PC-3 (cell line): ENCODE measurements at places on chromosomes 7 and 10. TPM values are rescaled to one million over a fixed set of nuclear protein-coding genes. Genes with fewer than 3 reads are reported as not detected.

DNA sequence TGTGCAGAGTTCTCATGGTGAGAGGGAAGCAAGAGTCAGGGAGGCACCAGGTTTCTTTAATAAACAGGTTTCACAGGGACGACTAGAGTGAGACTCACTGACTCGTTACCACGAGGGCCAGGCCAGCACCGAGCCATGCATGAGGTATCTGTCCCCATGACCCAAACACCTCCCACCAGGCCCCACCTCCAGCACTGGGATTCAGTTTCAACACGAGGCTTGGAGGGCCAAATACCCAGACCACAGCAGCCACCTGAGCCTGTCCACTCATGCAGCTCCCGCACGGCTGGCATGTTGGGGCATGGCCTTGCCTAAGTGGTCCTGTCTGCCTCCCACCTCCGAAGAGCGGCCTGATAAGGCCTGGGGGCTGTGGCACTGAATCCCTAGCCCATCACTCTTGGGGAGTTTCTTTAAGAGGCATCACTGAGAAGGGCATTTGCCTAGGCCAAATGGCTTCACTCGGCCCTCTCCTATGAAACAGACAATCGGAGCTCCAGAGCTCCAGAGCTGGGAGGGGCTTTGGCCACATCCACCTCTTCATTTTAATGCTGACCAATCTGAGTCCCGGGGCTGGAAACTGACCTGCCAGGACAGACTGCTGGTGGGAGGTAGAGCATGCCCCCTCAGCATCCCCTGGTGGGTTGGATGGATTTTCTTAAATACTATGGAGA, 157.8 kb downstream of the DNAJB6 start:
- no peak for DNase-seq

GRCh38 chr7:149615690-149616270, 118.2 kb upstream of the ZNF746 start:
- no peak for DNase-seq

- DNase-seq: no peak
These were observed 3.1 kb upstream of the HOXA4 start for GRCh38 chr7:27133409-27134231.

DNA sequence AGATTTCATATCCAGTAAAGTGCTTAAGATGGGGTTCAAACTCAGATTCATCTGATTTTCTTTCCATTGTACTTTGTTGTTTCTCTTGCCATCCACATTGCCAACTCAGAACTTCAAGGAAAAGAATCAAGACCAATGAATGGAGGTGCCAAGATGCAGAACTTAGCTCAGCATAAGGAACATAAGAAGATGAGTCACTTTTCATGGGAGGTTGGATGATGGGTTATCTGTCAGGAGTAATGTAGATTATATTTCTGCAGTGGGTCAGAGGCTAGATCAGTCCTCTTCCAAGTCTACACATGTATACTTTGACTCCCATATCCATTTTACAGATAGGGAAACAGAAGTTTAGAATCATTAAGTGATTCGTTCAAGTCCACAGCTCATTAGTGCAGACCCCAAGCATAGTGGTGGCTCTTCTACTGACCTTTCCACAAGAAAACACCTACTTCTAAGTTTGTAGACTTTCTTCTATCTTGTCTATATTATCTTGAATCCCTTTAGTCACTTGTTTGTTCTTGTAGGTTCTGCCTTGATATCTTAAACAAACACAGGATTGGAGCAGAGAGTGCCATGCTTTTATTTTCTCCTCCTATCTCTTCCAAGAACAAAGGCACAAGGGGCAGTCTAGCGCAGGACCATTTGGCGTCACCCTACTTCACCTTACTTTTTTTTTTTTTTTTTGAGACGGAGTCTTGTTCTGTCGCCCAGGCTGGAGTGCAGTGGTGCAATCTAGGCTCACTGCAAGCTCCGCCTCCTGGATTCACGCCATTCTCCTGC, 14.0 kb upstream of the ADD3 start:
- DNase-seq: no peak

DNA sequence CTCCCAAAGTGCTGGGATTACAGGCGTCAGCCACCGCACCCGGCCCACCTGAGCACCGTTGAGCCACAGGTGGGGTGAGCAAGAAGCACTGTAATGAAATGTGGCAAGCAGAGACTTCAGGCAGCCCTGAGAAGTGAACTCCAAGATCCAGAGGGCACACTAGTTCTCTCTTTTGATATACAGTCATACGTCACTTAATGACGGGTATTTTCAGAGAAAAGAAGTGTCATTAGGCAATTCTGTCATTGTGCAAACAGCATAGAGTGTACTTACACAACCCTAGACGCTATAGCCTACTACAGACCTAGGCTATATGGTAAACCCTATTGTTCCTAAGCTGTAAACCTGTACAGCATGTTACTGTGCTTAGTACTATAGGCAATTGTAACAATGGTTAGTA, 7.9 kb downstream of the PANK1 start:
- no peak for DNase-seq

DNA sequence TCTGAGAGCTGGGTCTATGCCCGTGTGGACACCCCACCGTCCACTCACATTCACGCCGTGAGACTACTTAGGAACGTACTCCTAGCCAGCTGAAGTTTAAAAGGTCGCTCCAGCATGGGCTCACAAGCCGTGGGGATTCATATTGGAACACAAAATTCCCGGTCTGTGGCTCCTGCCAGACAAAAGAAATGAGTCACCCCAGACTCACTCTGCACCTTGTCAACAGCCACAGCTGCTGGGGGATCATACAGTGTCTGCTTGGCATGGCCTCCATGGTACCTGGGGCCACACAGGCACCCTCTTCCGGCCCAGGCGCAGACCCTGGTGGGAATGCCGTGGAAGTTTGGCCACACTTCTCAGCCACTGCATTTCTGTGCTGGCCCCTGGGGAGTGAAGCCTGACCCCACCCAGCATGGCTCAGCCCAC, 228.4 kb downstream of the DNAJB6 start:
- DNase-seq: peak; percentile 86

- DNase-seq: no peak
These were observed 434.2 kb upstream of the POT1 start for GRCh38 chr7:125363873-125364272.

- DNase-seq: no peak
These were observed 732.8 kb upstream of the IGFBP3 start for GRCh38 chr7:46653848-46654247.

DNA sequence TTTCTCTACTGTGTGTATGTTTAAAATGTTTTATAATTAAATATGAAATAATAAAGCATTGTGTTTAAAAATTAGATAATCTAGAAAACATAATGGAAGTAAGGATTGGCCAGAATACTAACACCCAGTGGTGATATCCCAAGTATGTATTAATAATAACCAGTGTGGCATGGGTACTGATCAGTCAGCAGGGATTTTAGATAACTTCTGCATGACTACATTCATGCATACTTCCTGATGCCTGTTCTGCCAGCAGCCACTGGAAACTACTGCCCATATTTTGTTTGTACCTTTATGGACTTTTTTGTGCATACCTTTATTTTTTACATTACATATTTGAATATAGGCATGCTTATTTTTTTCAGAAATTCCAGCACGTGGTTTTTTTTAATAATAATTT, 156.6 kb upstream of the TMEM196 start:
- peak; percentile 23 for DNase-seq

DNA sequence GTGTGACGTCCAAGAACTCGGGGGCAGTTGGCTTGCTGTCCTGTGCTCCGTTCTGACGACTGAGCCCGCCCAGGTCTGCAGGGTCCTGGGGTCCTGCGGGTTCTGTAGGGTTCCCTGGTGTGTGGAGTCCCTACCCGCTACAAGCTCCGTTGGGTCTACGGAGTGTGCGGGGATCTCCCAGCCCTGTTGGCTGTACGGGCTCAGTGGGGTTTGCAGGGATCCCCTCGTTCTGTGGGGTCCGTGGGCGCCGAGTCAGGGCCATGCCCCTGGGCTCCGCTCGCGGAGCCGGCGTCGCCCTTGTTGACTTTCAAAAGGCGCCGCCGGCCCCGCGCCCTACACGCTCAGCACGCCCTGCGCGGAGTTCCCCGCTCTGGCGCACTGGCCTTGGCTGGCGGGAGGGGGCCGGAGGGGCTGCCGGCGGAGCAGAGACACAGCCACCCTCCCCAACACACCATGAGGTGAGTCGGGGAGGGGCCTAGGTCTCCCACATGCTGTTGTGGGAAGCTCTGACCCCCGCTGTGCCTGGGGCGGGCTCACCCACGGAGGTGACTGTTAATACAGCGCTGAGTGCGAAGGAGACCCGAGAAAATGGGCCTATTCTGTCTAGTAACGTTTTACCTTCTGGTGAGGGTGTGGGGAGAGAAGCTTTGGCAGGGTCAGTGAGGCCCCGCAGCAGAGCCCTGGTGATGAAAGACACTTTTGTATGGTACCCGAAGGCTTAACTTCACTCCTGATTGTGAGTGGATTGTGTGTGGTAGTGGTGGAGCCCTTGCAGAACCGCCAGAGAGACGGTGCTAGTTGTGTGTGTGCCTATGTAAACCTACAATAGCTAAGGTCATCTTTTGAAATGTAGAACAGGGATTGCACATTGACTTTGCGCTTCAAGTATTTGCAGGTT, 8.1 kb downstream of the TASOR2 start:
- DNase-seq: no peak

GRCh38 chr7:27260211-27260610, 17.6 kb downstream of the EVX1 start:
- DNase-seq: peak; percentile 24

DNA sequence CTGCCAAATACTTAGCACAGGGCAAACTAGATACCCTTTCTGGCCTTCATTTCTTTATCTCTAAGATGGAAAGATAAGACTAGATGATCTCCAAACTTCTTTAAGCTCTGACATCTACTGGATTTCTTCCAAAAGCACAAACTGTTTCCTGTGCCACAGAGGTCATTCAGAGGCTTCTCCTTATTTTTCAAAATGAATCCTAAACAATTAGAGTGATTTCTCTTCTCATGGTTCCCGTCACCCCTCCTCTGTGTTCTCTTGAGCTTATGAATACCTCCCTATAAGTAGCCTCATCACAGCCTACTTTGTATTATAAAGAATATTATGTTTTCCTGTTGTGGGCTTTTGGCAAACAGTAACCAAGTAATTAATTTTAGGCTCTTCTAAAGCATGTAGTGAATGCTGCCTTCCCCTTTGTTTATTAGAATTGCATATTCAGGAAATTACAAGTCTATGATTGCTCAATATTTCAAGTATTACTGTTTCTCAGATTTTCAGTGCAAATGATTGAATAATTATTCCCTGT, 179.5 kb downstream of the REEP3 start:
- DNase-seq: no peak

DNA sequence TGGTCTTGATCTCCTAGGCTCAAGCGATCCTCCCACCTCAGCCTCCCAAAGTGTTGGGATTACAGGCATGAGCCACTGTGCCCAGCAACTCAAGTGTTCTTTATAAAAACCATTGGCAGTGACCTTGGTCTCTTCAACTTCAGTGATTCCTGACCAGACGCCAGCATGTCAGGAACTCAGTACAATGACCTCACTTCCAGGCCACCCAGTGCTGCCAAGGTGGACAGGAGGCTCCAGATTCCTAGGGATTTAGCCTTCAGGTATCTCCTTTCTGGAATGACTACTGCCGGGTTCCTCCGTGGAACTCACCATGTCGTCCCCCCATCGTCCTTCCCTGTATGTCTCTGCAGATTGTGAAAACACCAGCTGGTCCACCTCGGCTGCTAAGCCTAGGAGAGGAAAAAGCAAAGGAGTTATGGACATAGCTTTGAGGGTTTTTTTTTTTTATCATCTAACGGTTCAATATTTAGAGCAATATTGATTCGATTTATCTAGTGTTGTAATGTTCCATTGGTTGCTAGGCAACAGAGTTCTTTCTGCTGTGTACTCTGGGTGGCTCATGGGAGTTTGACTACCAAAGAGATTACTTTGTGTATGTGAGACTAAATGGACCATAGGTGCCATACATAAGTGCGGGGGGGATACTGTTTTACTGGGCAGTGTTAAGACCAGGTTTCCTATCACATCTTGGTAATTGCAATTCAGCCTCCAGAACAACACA, 425.8 kb upstream of the AUTS2 start:
- DNase-seq: no peak

GRCh38 chr7:9013940-9014339, 580.5 kb downstream of the NXPH1 start:
- no peak for DNase-seq

GRCh38 chr7:66869660-66870450, 51.2 kb upstream of the TMEM248 start:
- DNase-seq: no peak

DNA sequence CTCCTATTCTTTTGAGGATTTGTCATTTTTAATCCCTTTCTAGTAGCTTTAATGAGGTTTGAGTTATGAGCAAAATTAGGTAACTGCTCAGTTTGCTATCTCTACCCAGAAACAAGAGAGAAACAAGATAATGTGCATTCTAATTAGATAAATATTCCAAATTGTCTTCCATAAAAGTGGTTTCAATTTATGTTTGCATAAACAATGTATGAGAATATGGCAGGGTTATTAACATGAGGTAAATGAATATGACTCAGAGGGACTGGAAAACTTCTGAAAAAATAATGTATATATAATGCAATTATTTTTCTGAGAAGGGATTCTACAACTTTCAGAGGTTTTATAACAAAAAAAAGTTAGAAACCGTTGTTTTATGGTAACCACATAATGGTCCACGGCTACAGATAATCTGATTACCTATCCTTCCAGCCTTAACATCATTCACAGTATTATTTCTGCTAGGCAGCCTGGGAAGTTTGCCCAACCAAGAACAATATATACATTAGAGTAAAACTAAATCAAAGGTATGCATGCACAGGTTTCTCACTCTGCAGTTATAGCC, 101.2 kb downstream of the CRPPA start:
- no peak for DNase-seq

GRCh38 chr7:148472406-148472805, 118.2 kb upstream of the C7orf33 start:
- peak; percentile 43 for DNase-seq

DNA sequence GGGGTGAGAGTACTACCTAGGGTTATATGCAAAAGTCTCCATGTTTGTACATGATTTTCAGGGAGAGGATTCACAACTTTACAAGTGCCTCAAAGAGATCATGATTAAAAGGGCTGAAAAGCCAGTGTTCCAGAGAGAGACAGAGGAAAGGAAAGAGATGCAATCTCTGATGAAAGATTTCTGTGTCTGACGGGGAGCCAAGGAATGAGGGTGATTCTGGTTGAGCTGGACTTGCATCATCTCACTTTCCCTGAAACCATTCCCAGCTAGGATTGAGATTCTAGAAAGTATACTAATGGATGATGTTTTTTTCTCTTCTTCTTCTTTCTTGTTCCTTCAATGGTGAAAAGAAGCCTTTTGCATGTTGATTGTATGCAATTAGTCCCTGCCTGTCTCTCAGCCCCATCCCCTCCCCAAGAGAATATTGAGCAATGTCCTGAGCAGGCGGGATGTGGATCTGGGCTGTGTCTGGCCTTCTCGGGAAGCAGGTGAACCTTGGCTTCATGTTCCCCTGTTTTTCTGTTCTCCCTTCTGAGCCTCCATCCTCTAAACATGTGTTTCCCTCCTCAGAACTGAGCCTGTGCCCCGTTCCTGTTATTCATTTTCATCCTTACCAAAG, 186.1 kb downstream of the ZNF365 start:
- DNase-seq: peak; percentile 42

- peak; percentile 94 for DNase-seq
These were observed 68.0 kb upstream of the ZNF438 start for GRCh38 chr10:31099664-31100063.

KLF14 gene
- total RNA-seq: not detected in 2 replicates

SPDYE18 gene
- total RNA-seq: 1.1 TPM in 1 of 2 replicates, not detected in the other

ELFN1 gene
- 0.69 and 0.75 TPM in 2 replicates for total RNA-seq

WIPF3 gene
- total RNA-seq: 3.3 and 3.4 TPM in 2 replicates

MNX1 gene
- total RNA-seq: 2.6 and 3.7 TPM in 2 replicates

HOXA7 gene
- 2.6 and 2.8 TPM in 2 replicates for total RNA-seq

AKR1B15 gene
- 0.29 and 0.40 TPM in 2 replicates for total RNA-seq
